Panc1 (cell line): ENCODE measurements at places on chromosomes 3 and 15.

- H3K36me3 ChIP-seq: peaks cover 12% of the 10 kb centered on the region
- H3K27ac ChIP-seq: no peak overlapping the region
- DNase-seq: no peak
- H3K4me1 ChIP-seq: peaks cover 21% of the 10 kb centered on the region
- no peaks in the 10 kb centered on the region for H3K27me3 ChIP-seq
Measured at GRCh38 chr3:119238363-119238762, 2.3 kb downstream of the B4GALT4 start.

GRCh38 chr3:41893977-41894376 lies 67.9 kb downstream of the ULK4 start:
- H3K4me3 ChIP-seq: no peak overlapping the region
- no peaks in the 10 kb centered on the region for H3K36me3 ChIP-seq
- H3K27me3 ChIP-seq: no peaks in the 10 kb centered on the region
- DNase-seq: peak; percentile 13
- no peaks in the 10 kb centered on the region for H3K4me1 ChIP-seq
- H3K27ac ChIP-seq: no peak overlapping the region

GRCh38 chr3:45123030-45123429 lies 23.1 kb downstream of the CDCP1 start:
- no peak overlapping the region for H3K27ac ChIP-seq
- H3K4me1 ChIP-seq: peaks cover 20% of the 10 kb centered on the region
- H3K4me3 ChIP-seq: no peak overlapping the region
- H3K36me3 ChIP-seq: no peaks in the 10 kb centered on the region

- no peak overlapping the region for H3K27ac ChIP-seq
- no peak for DNase-seq
- no peaks in the 10 kb centered on the region for H3K4me1 ChIP-seq
- no peaks in the 10 kb centered on the region for H3K27me3 ChIP-seq
Measured at GRCh38 chr15:39860200-39860599, 59.9 kb downstream of the GPR176 start.

- H3K27ac ChIP-seq: no peak overlapping the region
- H3K4me3 ChIP-seq: no peak overlapping the region
- no peaks in the 10 kb centered on the region for H3K27me3 ChIP-seq
- H3K4me1 ChIP-seq: no peaks in the 10 kb centered on the region
- DNase-seq: no peak
- H3K36me3 ChIP-seq: no peaks in the 10 kb centered on the region
Measured at GRCh38 chr3:54212723-54213122, 90.4 kb downstream of the CACNA2D3 start.
